ENCODE measurements at places on chromosomes 1 and 21.

DNA sequence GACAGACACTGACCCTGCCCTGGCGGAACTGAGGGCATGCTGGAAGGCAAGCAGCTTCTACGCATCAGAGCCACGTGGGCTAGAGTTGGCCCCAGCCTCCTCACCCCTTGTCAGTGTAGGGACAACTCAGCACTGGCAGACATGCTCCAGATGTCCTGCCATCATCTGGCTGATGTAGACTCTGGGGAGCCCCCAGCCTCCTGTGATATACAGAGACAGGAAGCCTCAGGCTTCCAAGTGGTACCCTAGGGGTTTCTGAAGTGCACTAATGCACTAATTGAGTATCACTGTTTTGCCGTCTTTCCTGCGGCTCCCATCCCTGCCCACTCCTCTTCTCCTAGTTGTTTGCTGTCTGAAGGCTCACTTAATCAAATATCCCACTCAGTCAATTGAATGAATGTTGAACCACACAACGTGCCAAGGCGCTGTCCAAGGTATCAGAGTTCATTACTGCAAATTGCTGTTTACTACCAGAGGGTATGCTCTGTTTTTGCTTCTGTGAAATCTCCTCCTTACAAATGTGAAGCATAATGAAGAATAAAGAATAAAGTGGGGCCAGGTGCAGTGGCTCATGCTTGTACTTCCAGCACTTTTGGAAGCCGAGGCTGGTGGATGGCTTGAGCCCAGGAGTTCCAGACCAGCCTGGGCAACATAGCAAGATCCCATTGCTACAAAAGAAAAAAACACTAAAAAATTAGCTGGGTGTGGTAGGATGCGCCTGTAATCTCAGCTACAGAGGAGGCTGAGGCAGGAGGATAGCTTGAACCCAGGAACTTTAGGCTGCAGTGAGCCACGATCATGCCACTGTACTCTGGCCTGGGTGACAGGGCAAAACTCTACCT, 76.4 kb upstream of the ZBTB18 start:
- DNase-seq: no peak

- no peak for DNase-seq
Measured at GRCh38 chr1:210750468-210750867, 383.5 kb downstream of the KCNH1 start.

GRCh38 chr1:157199421-157199755, 61.2 kb upstream of the ETV3 start:
- no peak for DNase-seq

GRCh38 chr1:183670169-183670568, 17.1 kb upstream of the APOBEC4 start:
- no peak for DNase-seq

- DNase-seq: no peak
Measured at GRCh38 chr1:2970311-2971071, 50.8 kb upstream of the ACTRT2 start.

DNA sequence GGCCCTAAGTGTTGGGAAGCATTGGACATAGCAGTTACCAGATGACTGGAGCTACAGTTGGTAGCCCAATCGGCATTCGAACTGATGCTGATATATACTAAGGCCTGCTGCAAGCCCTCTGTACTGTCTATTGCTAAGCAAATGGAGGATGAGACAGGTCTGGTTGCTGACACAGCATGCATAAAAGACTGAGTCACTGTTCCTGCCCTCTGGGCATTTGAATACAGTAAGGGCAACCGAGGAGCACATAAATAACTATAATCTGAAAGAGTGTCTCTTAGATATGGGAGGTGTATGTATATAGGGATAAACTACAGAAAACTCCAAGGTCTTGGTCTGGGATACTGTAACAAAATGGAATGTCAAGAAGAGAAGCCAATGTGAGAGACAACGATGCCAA, 16.8 kb upstream of the MARK1 start:
- no peak for DNase-seq

DNA sequence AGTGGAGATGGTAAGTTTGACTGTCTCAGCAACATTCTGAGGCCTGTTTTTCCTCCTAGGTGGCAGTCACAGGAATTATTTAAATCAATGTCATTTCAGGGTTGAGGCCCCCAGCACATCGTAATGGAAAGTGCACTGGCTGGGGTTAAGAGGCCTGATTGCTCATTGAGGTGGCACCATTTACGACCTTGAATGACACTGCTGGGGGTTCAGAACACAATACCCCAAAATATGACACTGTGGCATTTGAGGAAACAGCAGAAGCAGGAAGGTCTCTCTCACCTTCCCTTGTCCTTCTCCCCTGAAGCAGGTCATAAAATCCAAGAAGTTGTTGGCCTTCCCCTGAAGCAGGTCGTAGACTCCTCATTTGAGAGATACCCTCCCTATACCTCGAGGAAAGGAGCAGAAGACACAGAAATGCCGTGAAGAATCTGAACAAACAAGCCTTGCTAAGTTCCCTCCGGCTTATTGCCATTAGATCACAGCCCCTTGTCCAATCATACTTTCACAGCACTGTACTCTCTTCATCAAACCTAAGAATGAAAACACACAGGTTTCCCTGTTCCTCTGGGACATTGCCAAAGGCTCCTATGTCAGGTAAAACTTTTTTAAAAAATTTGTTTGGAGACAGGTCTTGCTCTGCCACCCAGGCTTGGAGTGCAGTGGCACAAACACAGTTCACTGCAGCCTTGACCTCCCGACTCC, 71.3 kb downstream of the S1PR1 start:
- no peak for DNase-seq

GRCh38 chr1:213571843-213572242, 415.9 kb upstream of the PROX1 start:
- DNase-seq: no peak
